ENCODE measurements at places on chromosomes 1 and 21.

GRCh38 chr1:25699500-25700143 is 83.0 kb downstream of the MAN1C1 start:
- peak overlapping the region; percentile 88 for H3K27ac ChIP-seq
- H3K4me1 ChIP-seq, result peaks cover 26% of the 10 kb centered on the region
- H3K4me3 ChIP-seq, result no peak overlapping the region
- no peak for DNase-seq
- no peaks in the 10 kb centered on the region for H3K27me3 ChIP-seq
- H3K36me3 ChIP-seq, result no peaks in the 10 kb centered on the region

- no peak overlapping the region for H3K27ac ChIP-seq
- no peak overlapping the region for H3K4me3 ChIP-seq
- no peaks in the 10 kb centered on the region for H3K36me3 ChIP-seq
Observed at GRCh38 chr21:42348762-42349161, 2.0 kb downstream of the TFF2 start.

DNA sequence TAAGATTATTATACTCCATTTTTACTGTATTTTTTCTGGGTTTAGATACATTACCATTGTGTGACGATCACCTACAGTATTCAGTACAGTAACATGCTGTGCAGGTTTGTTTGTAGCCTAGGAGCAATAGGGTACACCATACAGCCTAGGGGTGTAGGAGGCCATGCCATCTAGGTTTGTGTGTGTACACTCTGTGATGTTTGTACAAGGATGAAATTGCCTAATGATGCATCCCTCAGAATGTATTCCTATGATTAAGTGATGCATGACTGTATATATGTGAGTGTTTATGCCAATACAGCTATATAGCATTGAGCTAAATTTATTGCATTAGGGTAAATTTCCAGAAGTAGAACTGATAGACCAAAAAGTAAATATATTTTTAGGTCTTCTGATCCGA is 23.3 kb downstream of the TUFT1 start:
- H3K36me3 ChIP-seq, result no peaks in the 10 kb centered on the region
- no peak overlapping the region for H3K4me3 ChIP-seq
- no peak overlapping the region for H3K27ac ChIP-seq
- no peak for DNase-seq

- H3K36me3 ChIP-seq, result no peaks in the 10 kb centered on the region
- DNase-seq, result no peak
- no peak overlapping the region for H3K4me3 ChIP-seq
- no peaks in the 10 kb centered on the region for H3K4me1 ChIP-seq
- no peaks in the 10 kb centered on the region for H3K27me3 ChIP-seq
Observed at GRCh38 chr1:163922743-163923201, 601.0 kb downstream of the NUF2 start.

DNA sequence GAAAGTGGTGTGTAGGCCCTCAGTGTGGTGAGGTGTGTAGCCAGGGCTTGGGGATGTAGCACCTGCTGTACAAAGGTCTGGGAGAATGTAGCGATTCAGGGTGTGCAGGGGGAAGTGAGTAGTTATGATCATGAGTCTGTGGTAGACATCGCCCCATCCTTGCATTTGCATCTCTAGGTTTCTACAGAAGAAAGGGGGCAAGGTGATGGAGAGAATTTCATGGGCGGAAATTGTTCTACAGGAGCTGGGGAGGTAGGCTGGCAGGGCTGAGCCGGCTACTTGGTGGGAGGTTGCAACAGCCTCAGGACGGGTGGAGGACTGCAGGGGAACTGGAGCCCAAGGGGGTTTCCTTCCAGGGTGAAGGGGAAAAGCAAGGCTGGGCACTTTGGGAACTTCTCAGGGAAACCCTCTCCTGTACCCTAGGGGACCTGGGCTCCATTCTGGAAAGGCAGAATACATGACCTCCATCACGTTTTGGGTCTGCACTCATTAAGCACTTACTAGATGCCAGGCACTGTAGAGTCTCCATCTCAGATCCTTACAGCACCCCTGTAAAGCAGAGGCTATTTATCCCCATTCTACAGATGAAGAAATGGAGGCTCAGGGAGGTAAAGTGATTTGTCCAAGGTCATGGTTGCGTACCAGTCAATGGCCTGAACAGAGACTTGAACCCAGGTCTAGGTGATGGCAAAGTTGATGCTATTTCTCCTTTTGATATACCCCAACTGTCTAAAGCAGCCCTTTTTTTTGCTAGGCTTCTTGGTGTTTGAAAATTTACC is 14.5 kb upstream of the TNFRSF1B start:
- peaks cover 25% of the 10 kb centered on the region for H3K4me1 ChIP-seq
- no peak for DNase-seq
- no peak overlapping the region for H3K4me3 ChIP-seq
- no peaks in the 10 kb centered on the region for H3K27me3 ChIP-seq

GRCh38 chr1:10249808-10250457 is 39.6 kb downstream of the KIF1B start:
- peaks cover 19% of the 10 kb centered on the region for H3K4me1 ChIP-seq
- no peak for DNase-seq
- H3K27me3 ChIP-seq, result no peaks in the 10 kb centered on the region
- H3K27ac ChIP-seq, result no peak overlapping the region

- peak overlapping the region; percentile 57 for H3K27ac ChIP-seq
- H3K36me3 ChIP-seq, result no peaks in the 10 kb centered on the region
- peaks cover 37% of the 10 kb centered on the region for H3K4me1 ChIP-seq
- no peaks in the 10 kb centered on the region for H3K27me3 ChIP-seq
- no peak overlapping the region for H3K4me3 ChIP-seq
Observed at GRCh38 chr1:150484861-150485260, 2.4 kb upstream of the TARS2 start.

DNA sequence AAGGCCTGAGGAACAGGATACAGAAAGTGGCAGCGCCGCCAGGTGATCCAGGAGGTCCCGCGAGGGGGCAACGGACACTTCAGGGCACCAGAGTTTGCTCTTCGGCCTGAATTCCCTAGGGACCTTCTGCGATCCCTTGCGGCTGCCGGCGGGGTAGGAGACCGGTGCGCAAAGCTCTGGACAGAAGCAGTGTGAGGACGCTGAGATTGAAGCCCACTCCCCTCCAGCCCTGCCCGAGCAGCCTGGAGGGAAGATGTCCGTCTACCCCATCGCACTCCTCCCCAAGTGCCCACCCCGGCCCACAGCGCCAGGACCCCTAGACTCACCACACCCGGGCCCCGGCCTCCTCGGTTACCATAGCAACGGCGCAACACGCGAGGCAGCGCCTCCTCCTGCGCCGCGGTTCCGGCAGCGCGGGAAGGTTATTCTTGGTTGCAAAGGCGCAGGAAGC is at the start of gene ANKRD45:
TSS of gene ANKRD45 (minus strand) at position 361 of the 451 bp plus-strand sequence. CDS start 10,433 bp downstream, outside the sequence.
- H3K27me3 ChIP-seq, result no peaks in the 10 kb centered on the region
- no peak for DNase-seq
- peaks cover 4% of the 10 kb centered on the region for H3K4me1 ChIP-seq
- H3K27ac ChIP-seq, result no peak within 1 kb of the TSS

DNA sequence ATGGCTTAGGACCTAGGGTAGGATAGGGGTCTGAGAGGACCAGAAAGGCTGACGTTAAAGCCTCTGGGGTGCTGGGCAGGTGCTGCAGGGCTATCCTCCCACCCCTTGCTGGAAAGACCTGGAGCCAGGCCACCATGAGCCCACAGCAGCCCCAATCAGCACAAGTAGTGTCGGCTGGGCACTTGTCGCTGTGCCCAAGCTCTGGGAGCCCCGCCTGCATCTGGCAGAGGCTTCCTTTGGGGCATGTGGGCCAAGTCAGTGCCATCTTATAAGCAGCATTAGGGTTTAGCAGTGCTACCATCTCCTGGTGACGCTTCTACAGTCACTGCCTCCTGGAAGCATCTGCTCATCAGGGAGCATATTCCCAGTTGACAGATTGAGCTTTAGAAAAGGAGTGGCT is 31.3 kb downstream of the MAN1C1 start:
- no peaks in the 10 kb centered on the region for H3K27me3 ChIP-seq
- H3K4me3 ChIP-seq, result no peak overlapping the region
- peaks cover 65% of the 10 kb centered on the region for H3K4me1 ChIP-seq
- H3K36me3 ChIP-seq, result no peaks in the 10 kb centered on the region
- DNase-seq, result no peak

DNA sequence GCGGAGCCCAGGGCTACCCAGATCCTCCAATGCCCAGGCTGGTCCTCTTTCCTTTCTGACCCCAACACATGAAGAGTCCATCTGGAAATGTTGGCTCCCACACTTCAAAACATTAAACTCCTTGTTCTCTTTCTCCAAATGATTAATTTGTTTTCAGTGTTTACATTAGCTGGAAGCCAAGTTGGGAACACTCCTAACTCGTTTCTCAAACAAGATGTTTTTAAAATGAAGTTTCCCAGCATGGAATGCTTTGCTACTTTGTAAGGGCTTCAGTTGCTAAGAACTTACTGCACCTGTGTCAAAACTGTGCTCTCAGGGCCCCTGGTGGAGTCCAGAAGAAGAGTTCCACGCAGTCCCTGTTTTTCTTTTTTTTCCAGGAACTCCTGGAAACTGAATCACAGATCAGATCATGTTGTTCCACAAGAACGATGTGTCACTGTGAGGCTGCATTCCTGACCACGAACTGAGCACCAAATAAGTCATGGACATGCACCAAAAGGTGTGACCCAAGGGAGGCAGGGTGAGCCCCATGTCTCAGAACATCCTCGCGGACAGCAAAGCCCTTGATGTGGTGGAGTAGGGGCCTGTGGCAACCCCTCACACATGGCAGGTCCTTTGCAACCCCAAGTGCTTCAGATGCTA is 257.3 kb downstream of the KCNJ6 start:
- H3K27ac ChIP-seq, result peak overlapping the region; percentile 72
- no peaks in the 10 kb centered on the region for H3K27me3 ChIP-seq
- H3K4me1 ChIP-seq, result peaks cover 28% of the 10 kb centered on the region
- H3K36me3 ChIP-seq, result no peaks in the 10 kb centered on the region
- no peak overlapping the region for H3K4me3 ChIP-seq

DNA sequence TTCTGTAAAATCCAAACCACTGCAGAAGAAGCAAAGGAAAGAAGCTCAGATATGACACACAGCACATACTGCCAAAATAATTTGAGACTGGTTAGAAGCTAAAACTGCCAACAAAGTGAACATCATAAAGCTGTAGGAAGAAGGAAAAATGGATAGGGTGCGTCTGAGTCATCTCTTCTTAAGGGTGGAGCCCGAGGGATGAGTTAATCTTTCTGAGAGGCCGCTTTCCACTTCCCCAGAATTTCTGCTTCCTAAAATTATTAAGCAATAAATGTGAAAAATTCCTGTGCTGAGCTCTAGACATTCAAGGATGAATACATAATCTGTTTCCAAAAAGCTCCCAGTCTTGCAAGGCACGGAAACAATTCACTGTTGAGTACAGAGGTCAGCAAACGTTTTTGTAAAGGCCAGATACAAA is 20.1 kb downstream of the PPT1 start:
- H3K36me3 ChIP-seq, result peaks cover 15% of the 10 kb centered on the region
- H3K4me3 ChIP-seq, result no peak overlapping the region
- no peak for DNase-seq
- peaks cover 9% of the 10 kb centered on the region for H3K4me1 ChIP-seq
- no peaks in the 10 kb centered on the region for H3K27me3 ChIP-seq

- no peaks in the 10 kb centered on the region for H3K27me3 ChIP-seq
- no peaks in the 10 kb centered on the region for H3K36me3 ChIP-seq
- no peak for DNase-seq
- H3K4me1 ChIP-seq, result peaks cover 28% of the 10 kb centered on the region
- H3K4me3 ChIP-seq, result no peak overlapping the region
Observed at GRCh38 chr1:153505576-153505975, 30.2 kb downstream of the S100A6 start.

GRCh38 chr1:211347077-211347844 is 20.6 kb downstream of the TRAF5 start:
- no peak overlapping the region for H3K27ac ChIP-seq
- H3K4me1 ChIP-seq, result no peaks in the 10 kb centered on the region
- H3K4me3 ChIP-seq, result no peak overlapping the region
- no peaks in the 10 kb centered on the region for H3K27me3 ChIP-seq

DNA sequence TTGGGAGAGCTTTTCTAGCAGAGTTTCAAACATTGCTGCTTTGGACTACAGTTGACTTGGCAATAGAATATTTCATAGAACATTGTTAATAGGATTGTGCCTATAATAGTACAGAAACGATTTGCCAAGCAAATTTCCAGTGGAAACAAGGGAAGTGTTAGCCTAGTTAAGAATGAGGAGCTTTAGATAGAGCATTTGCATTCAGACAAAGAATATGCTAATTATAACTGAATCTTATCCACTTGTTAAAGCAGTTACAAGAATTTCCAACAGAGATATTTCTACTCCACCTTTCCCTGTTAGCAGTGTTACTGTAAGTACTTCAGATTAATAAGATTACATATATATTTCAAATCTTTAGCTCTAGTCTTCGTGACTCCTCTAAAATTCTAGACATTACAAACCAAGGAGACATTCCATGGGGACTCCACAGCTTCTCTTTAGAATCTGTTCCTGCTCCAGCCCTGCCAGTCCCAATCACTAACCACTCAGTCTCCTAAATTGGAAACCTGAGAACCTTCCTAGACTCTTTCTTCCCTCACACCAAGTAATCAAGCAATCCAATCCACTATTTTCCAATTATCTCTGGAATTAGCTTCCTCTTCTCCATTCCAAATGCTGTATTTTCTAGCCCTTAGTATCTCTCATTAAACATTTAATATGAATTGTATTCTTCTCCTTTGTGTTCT is 141.8 kb upstream of the PBX1 start:
- H3K4me3 ChIP-seq, result no peak overlapping the region
- H3K27me3 ChIP-seq, result no peaks in the 10 kb centered on the region
- no peak for DNase-seq
- no peak overlapping the region for H3K27ac ChIP-seq

- H3K27me3 ChIP-seq, result no peaks in the 10 kb centered on the region
- H3K4me1 ChIP-seq, result peaks cover 36% of the 10 kb centered on the region
- H3K27ac ChIP-seq, result no peak overlapping the region
- no peak for DNase-seq
- no peak overlapping the region for H3K4me3 ChIP-seq
Observed at GRCh38 chr1:170701962-170702361, 38.0 kb downstream of the PRRX1 start.

GRCh38 chr1:97929874-97930851 is 9.3 kb upstream of the DPYD start:
- no peak for DNase-seq
- H3K4me3 ChIP-seq, result no peak overlapping the region
- no peak overlapping the region for H3K27ac ChIP-seq
- no peaks in the 10 kb centered on the region for H3K27me3 ChIP-seq
- no peaks in the 10 kb centered on the region for H3K4me1 ChIP-seq
- no peaks in the 10 kb centered on the region for H3K36me3 ChIP-seq

- no peak overlapping the region for H3K27ac ChIP-seq
- no peaks in the 10 kb centered on the region for H3K27me3 ChIP-seq
- H3K36me3 ChIP-seq, result no peaks in the 10 kb centered on the region
- DNase-seq, result no peak
Observed at GRCh38 chr1:55816456-55817426, 601.6 kb upstream of the USP24 start.

DNA sequence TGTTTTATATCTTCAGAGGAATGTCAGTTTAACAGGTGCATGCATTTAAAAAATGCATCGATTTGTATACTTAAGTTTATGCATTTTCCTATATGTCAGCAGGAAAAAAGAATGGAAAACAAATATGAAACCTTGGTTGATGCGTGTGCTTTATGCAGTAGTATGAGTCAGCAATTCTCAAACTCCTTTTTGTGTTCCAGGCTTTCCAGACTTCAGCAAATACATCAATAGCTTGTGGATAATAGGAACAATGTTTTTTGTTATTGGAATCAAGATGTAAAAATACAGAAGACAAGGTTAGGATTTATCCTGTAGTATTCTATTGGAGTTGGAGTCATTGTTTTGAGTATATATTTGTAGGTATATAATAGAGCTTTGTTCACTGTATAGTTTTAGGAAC is 45.2 kb downstream of the CHODL start:
- DNase-seq, result no peak
- H3K27me3 ChIP-seq, result peaks cover 2% of the 10 kb centered on the region
- no peaks in the 10 kb centered on the region for H3K36me3 ChIP-seq
- H3K4me1 ChIP-seq, result no peaks in the 10 kb centered on the region
- H3K4me3 ChIP-seq, result no peak overlapping the region

- no peak for DNase-seq
- peaks cover 68% of the 10 kb centered on the region for H3K4me1 ChIP-seq
- H3K36me3 ChIP-seq, result no peaks in the 10 kb centered on the region
- no peak overlapping the region for H3K4me3 ChIP-seq
Observed at GRCh38 chr1:15858672-15859372, 11.3 kb downstream of the SPEN start.
